Purkinje cell (primary cell): ENCODE measurements at places on chromosomes 11 and 22. TPM values are rescaled to one million over a fixed set of nuclear protein-coding genes. Genes with fewer than 3 reads are reported as not detected.

Gene BRSK2
- polyA plus RNA-seq, result 1.7 and 2.3 TPM in 2 replicates

Gene OR5B21
- not detected in 2 replicates for polyA plus RNA-seq

Gene MED17
- 16.4 and 22.6 TPM in 2 replicates for polyA plus RNA-seq

Gene APOA5
- not detected in 2 replicates for polyA plus RNA-seq

Gene RPL3
- polyA plus RNA-seq, result 223 and 340 TPM in 2 replicates

Gene ZNRF3
- polyA plus RNA-seq, result 2.0 and 2.2 TPM in 2 replicates

Gene MS4A2
- polyA plus RNA-seq, result not detected in 2 replicates

Gene KCNQ1
- polyA plus RNA-seq, result not detected in 2 replicates

Gene IFTAP
- 159 and 166 TPM in 2 replicates for polyA plus RNA-seq

Gene SLC6A5
- polyA plus RNA-seq, result 0.14 and 0.60 TPM in 2 replicates
